ENCODE measurements at places on chromosomes 1 and 21.

GRCh38 chr1:243434594-243434993, 178.8 kb downstream of the SDCCAG8 start:
- DNase-seq = no peak

GRCh38 chr1:157198619-157199420, 60.6 kb upstream of the ETV3 start:
- no peak for DNase-seq

DNA sequence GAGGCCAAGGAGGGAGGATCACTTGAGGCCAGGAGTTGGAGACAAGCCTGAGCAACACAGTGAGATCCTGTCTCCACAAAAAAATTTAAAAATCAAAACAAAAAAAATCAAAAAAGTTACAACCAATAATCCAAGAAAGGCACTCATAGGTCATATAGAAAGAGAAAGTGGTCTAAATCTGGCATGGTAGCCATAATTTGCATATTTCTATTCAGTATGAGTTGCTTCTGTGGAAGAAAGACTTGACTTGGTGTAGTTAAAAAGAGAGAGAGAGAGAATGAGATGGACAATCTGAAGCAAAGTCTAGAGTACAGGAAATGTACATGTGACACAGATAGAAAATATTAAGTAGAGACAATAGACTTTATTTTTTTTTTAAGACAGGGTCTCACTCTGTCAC, 22.5 kb downstream of the JMJD4 start:
- no peak for DNase-seq

DNA sequence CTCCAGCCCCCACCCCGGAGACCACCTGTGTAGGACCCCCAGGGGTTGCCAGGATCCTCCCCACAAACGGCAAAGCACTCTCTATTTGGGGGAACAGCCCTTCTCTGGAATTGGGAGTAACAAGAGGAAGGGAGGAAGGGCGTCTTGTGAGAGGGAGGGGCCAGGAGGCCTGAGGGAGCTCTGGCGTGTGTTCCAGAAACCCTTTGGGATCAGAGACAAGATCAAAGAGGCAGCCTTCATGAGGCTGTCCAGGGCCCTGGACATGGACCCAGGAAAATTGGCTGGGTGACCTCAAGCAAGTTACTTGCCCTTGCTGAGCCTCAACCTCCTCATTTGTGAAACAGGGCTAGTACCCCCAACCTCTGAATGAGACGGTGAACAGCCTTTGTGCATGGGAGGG, 18.1 kb upstream of the ECE1 start:
- no peak for DNase-seq

DNA sequence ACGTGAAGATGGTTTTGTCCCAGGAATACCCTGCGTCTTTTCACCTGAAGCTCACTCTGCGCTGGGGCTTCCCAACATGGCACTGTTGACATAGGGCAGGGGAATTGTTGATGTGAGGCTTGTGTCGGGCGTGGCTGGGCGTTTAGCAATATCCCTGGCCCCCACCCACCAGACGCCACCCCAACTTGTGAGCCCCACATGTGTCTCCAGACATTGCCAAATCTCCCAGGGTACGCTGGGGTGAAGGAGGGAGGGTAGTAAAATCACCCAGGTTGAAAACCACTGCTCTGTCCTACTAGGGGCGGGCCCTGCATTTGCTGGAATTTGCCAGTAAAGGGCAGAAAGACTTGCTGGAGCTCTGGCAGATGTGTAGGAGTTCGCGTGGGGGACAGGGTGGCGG, 36.0 kb downstream of the SPSB1 start:
- no peak for DNase-seq

GRCh38 chr1:117093091-117093534, 28.4 kb downstream of the TRIM45 start:
- no peak for DNase-seq

GRCh38 chr1:151980287-151981177, 13.1 kb downstream of the S100A10 start:
- no peak for DNase-seq

DNA sequence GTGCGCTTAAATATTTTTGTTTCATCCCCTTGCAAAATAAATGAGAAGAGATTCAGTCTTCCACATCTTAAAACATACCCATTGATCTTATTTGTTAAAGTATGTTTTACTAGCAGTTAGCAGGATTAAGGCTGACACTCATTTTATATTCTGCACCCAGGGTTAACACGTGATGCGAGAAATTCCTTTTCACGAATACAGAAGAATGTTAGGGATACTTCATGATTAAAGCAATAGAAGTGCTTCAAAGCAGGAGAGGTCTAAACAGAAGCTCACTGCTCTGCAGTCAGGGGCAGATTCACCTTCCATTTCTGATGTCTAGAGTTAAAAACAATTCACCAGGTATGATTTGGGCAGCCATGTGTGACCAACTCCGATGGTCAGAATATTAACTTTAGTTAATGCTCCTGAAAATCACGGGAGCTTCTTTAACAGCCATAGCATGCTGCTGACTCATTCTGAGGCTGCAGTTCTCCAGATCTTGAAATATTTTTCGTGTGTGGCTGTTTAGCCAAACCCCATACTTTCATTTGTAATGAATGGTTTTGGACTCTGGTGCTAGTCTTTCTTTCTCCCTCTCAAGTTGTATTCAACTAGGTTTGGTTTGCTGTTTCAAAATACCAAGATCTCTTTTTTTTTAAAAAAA, 19.7 kb downstream of the BCAR3 start:
- no peak for DNase-seq

DNA sequence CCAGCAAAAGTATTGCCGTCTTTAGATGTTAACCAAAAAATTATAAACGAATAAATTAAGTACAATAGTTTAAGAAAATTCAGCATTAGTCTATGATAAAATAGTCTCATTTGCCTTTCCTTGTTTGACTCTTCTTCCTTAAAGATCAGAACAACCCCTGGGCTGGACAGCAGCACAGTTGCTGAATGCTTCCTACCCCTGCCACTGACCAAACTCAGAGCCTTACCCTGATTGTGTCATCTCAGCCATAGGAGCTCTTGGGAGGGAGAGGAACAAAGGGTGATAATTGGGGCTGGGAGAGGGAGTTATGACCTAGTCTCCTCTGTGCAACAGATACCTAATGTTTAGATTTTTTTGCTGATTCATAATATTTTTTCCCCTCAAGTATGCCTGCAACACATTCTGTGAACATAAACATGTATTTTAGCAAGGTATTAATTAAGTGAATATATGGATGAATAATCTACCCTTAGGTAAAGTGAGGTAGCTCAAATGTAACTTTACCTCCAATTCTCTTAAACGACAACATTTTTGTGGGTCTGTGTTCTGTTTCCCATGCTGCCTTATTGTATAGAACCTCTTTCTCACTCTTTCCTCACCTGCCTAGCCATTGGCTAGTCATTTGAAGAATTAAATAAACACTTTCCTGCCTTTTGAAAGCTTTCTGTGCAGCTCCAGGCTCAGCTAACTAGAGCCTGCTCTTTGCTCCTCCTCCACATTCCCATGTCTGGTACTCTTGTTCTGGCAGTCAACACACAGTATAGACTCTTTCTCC, 46.1 kb downstream of the FGGY start:
- no peak for DNase-seq

DNA sequence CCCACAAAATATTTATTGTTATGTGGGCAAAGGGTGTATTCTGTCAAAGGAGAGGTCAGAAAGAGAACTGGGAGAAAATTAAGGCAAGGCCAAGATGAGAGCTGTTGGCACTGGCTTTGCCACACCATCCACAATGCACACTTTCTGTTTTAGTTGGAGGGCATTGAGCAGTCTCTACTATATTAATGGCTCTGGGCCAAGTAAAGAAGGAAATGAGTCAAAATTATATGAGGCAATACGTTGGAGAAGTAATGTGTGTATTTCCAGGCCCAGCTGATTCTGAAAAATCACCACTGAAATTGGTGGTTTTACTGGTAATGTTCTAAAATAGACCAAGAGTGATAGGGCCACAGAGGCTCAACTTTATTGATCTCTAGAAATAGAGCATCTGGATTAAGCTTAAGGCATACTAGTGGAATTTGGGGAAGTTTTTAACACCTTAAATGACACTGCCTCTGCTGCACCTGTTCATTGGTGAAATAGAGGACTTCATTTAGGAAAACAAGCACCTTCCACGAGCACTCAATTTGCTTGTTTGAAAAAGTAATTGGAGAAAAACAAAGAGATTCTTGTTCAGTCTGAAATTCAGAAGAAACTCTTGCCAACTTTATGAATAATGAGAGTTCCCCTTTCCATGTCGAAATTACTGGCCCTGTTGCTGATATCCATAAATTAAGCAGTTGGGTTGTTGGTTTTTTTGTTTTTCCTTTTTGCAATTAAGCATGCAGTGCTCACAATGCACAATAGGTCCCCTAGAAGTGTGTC, 424.9 kb downstream of the ADGRL2 start:
- no peak for DNase-seq

DNA sequence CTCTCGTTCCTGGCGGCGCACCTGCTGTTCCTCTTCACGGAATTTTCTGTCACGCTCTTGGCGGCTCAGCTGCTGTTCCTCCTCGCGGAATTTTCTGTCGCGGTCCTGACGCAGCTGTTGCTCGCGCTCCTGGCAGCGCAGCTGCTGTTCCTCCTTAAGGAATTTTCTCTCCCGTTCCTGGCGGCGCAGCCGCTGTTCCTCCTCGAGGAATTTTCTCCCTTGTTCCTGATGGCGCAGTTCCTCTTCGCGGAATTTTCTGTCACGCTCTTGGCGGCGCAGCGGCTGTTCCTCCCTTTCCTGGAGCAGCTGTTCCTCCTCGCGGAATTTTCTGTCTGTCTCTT, 6.4 kb downstream of the TCHH start:
- no peak for DNase-seq

DNA sequence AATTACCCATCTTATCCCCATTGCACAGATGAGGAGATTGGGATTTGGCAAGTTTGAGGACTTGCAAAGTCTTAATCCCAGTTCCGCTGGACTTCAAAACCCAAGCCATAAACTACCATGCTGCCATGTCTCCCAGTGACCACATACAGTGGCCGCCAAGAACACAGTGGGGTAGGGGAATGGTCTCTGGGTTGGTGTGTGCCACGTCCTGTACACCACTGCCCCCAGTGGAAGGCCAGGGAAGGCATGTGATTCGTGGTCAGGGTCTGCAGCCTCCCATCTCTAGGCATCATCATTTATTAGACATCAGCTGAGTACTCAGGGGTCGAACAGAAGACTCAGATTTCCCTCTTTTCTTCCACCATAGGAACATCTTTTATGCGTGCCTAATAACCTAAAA, 76.0 kb downstream of the MAN1C1 start:
- DNase-seq = peak; percentile 19

GRCh38 chr1:111513410-111514020, 10.1 kb upstream of the ADORA3 start:
- no peak for DNase-seq

GRCh38 chr1:192749349-192749748, 59.5 kb upstream of the RGS2 start:
- no peak for DNase-seq

DNA sequence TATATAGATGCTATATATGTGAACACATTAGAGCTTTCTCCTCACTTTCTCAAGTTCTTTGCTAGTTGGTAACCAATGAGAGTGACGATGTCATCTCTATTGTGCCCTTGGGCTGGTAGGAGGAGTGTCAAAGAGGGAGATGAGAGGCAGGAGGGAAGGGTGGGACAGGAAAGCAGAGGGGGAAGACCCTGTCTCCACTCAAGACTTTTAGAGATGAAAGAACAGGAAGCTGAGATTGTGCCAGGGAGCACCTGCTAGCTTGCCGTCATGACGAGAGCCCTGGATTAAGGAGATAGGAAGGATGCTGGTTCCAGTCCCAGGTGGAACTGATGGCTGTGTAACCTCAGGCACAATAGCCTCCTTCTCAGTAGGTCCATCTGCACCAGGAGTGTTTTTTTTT, 16.7 kb downstream of the CNR2 start:
- no peak for DNase-seq

DNA sequence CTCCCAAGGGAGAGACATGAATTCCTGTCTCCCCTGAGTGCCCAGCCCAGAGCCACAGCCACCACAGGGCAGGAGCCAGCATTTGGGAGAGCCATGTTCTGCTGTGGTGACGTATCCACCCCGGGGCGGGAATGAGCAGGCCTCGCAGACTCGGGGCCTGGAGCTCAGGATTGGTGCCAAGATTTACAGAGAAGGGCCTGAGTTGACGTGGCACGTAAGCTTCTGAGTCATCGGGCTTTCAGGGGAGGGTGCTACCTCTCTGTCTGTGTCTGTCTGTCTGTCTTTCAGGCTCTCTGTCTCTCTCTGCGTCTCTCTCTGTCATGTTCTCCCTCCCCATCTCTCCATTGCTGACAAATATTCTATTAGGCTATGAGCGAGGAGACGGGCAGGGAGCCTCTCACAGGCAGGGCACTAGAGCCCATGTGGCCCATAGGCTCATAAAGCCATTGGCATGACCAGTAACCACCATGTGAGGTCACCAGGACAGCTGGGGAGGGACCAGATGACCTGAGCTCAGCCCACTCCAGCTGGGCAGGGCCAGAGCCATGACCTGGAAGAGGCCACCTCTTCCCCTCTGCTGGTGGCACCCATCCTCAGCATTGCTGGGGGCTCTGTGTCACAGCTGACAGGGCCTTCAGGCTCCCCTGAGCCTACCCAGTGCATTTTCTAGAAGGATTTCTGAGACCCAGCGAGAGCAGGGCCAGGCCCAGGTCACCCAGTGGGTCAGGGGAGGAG, 300.0 kb upstream of the VAMP3 start:
- no peak for DNase-seq

- peak; percentile 12 for DNase-seq
Observed at GRCh38 chr1:54404939-54405897, 976 bp downstream of the SSBP3 start.

GRCh38 chr1:182048562-182048961, 12.9 kb downstream of the ZNF648 start:
- no peak for DNase-seq

DNA sequence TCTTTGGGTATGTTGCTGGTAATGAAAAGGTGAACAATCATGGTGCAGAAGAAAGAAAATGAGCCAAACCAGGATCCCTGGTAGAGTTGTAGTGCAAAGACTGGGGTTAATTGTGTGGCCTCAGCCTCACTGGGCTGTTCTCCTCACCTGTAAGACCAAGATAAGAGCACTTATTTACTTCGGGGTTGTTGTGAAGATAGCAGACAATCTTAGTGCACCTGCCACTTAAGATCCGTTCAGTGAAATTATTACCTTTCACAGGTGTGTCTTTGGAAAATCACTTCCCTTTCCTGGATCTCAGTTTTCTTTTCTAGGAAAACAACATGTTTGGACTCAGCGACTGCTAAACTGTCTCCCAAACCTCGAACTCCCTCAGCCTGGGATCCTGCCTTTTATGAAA, 1.3 kb upstream of the FGGY start:
- no peak for DNase-seq

DNA sequence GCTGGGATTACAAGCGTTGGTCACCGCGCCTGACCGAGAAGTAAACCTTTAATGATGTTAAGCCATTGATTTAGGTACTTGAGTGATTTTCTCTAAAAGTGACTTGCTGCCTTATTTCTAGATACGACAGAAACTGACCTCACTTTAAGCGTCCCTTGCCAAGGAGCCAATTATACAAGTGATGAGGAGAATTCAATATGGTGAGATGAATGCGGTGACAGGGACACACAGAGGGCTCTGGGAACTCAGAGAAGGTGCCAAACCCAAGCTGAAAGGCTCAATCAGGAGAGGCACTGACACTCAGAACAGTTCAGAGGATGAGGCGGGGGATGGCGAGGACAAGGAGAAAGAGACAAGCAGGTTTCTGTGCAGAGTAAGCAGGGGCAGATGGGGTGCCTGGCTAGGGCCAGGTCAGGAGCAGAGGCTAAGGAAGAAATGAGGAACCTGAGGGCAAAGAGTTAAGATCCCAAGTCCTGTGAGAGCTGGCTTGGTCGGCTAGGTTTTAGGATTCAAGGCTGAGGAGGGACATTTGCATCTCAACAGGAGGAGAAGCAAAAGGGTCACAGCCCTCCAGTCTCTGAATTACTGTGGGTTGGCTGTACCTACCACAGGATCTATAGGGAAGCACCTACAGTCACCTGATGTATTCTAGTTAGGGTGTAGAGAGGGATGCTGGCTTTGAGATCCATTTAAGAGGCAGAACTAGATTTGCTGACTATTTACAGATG, 83.2 kb upstream of the USP24 start:
- no peak for DNase-seq

All from NCI-H1930 (cell line).